ENCODE measurements at places on chromosomes 4 and X. TPM values are rescaled to one million over a fixed set of nuclear protein-coding genes. Genes with fewer than 3 reads are reported as not detected.

DNA sequence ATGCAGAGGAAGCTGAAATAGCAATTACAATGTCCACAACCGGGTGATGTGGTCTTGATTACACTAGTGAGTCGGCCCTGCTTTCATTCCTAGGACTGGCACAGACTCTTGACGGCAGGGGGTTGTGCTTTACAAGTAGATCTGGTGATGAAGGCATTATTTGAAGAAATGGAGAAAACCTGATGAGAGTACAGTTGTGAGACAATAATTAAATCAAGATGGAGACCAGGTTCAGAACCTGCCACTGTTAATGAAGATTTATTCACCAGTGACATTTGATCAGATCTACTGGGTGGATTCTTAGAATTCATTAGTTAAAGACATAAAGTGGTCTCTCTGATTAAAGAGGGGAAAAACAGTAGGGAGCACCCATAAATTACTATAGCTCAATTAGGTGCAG lies 747.2 kb downstream of the STPG2 start:
- DNase-seq = no peak
- no peak overlapping the region for H3K4me3 ChIP-seq
- no peaks in the 10 kb centered on the region for H3K27me3 ChIP-seq
- H3K27ac ChIP-seq = no peak overlapping the region

DNA sequence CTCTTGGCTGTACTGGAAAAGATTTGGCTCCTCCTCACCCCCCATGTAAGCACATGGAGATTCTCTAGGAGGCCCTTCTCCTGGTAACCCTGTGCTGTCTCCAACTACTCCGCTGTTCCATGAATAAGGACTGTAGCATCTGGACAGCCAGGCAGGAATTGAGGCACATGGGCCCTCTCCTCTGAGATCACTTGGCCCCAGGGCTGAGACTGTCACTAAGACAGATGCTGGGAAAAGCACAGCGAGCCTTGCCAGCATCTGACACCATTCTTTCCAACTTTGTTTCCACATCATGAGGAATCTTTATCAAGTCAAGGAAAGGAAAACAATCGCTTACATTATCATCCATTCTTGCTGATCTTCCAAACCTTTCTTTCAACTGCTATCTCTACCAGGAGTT lies 222.6 kb upstream of the INTU start:
- no peak overlapping the region for H3K27ac ChIP-seq
- no peak overlapping the region for H3K4me3 ChIP-seq
- no peaks in the 10 kb centered on the region for H3K4me1 ChIP-seq
- H3K27me3 ChIP-seq = no peaks in the 10 kb centered on the region
- DNase-seq = no peak

GRCh38 chrX:13750204-13750603 lies 15.7 kb downstream of the OFD1 start:
- H3K27ac ChIP-seq = no peak overlapping the region
- no peak overlapping the region for H3K4me3 ChIP-seq
- H3K36me3 ChIP-seq = peaks cover 7% of the 10 kb centered on the region
- peak; percentile 13 for DNase-seq
- H3K4me1 ChIP-seq = no peaks in the 10 kb centered on the region

- no peaks in the 10 kb centered on the region for H3K27me3 ChIP-seq
- DNase-seq = peak; percentile 82
- peak within 1 kb of the TSS; percentile 74 for H3K4me3 ChIP-seq
Measured at GRCh38 chr4:38867478-38868058, at the start of gene FAM114A1. Gene FAM114A1, plus strand, starts transcription at chr4:38867806. Its CDS starts 10,273 bp downstream, at chr4:38878079.

ABLIM2 gene
- total RNA-seq = 9.2 TPM

DNA sequence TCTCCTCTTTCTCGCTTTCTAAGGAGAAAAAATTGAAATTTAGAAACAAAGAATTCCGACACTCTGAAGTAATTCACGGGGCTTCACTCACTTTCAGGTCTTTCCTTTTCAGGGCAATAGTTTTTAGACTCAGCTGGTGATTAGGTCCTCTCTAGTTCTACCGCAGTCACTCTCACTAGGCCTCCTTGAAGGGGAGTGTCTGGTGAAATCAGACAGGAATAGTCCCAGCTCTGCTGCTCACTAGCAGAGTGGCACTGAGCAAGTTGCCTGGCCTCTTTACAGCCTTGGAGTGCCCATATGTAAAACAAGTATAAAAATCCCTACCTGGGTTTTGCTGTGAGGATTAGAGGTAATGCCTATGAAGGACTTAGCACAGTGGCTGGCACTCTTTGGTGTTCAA lies 64.1 kb downstream of the NEUROG2 start:
- no peak overlapping the region for H3K4me3 ChIP-seq
- no peak for DNase-seq
- no peak overlapping the region for H3K27ac ChIP-seq
- H3K4me1 ChIP-seq = no peaks in the 10 kb centered on the region
- H3K36me3 ChIP-seq = no peaks in the 10 kb centered on the region
- H3K27me3 ChIP-seq = no peaks in the 10 kb centered on the region

GRCh38 chrX:13515211-13515930 lies 54.0 kb upstream of the EGFL6 start:
- no peaks in the 10 kb centered on the region for H3K27me3 ChIP-seq
- H3K27ac ChIP-seq = no peak overlapping the region
- no peaks in the 10 kb centered on the region for H3K36me3 ChIP-seq
- no peak for DNase-seq
- H3K4me3 ChIP-seq = no peak overlapping the region

GATA1 gene
- not detected for total RNA-seq
